CD4-positive, alpha-beta T cell treated with Interleukin-6 for 4 hours (primary cell): ENCODE measurements at places on chromosomes 5 and 9.
A peak's percentile ranks its signal among the peaks of the same experiment; 100 is the strongest.

DNA sequence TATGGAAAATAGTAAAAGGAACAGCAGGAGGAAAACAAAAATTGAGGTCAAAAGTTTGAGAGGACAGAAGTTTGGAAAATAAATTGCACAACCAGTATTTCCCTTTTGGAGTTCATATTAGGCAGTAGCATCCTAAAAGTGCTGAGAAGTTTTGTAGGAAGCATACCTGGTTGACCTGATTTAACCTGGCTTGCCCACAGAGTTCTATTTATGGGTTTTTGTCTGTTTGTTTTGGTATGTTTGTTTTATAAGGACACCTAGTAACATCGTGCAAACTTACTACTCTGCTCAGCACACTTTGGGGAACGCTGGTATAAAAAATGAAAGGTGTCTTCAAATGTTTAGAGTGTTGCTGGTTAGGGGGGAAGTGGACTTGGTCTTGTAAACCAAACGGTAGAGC, 15.1 kb downstream of the ADRB2 start:
- no peak for DNase-seq

DNA sequence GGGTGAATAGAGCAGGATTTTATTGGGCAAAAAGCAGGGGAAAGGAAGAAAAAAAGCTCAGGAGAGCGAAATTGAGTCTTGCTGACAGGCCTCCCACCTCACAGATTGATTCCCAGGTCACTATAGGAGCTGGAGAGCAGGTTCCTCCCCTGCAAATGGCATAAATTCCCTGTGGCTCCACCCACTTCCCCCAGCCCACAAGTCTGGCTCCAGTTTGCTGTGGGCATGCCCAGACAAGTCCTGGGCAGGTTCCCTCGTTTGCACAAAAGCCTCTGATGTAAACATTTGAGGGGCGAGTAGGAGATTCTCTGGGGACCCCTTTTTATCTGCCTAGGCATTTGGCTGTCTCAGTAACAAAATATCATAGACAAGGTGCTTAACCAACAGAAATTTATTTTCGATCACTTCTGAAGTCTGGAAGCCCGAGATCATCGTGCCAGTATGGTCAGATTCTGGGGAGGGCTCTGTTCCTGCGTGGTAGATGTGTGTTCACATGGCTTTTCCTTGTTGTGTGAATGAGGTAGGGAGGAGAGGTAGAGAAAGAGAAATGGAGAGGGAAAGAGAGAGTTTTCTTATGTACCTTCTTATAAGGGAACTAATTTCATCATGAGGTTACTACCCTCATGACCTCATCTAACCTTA, 614.5 kb downstream of the MAT2B start:
- DNase-seq = no peak

GRCh38 chr5:75152860-75153259, 83.8 kb downstream of the ANKRD31 start:
- no peak for DNase-seq

DNA sequence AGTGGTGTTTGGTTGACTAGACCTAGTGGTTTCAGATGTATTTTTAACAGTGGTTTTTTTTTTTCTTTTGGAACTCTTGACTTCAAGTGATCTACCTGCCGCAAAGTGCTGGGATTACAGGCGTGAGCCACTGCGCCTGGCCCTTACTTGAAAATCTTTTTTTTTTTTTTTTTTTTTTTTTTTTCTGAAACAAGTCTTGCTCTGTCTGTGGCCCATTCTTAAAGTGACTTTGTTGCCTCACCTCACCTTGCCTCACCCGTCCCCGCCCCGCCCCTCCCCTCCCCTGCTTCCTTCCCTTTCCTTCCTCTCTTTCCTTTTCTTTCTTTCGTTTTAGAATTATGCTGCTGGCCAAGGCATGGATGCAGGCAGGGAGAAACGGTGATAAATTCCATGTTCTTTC, 26.0 kb downstream of the GPBP1 start:
- DNase-seq = peak; percentile 56

DNA sequence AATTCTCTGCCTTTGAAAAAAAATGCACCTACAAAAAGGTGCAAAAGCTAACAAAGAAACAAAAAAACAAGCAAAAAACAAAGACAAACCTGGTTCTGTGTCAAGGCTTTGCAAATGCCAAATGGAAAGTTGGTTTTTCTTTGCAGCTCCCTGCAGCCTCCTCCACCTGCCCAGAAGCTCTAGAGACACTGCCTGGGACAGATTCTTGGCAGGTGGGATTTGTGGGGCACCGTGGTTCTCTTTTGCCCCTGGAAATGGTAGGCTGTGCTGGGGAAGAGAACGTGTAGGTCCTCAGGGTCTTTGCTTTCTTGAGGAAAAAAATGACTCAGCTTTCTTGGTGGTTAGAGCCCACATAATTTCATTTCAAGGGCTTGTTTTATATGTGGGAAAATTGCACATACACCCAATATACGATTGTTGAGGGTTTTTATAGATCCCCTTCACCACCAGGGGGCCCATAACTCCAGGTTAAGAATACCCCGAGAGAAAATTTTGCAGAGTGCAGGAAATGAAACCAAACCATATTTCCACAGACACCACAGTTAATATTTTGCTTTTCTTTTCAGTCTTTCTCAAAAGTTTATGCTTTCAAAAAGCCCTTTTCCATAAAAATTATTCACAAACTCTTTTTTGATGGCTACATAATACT, 58.7 kb downstream of the NXNL2 start:
- peak; percentile 67 for DNase-seq
